Urinary bladder (tissue), 4 donors: ENCODE measurements at places on chromosomes 1 and 21. TPM values are rescaled to one million over a fixed set of nuclear protein-coding genes. Genes with fewer than 3 reads are reported as not detected.

- DNase-seq: no peak
These were observed 11.1 kb downstream of the PTPRC start for GRCh38 chr1:198649968-198650338.

DNA sequence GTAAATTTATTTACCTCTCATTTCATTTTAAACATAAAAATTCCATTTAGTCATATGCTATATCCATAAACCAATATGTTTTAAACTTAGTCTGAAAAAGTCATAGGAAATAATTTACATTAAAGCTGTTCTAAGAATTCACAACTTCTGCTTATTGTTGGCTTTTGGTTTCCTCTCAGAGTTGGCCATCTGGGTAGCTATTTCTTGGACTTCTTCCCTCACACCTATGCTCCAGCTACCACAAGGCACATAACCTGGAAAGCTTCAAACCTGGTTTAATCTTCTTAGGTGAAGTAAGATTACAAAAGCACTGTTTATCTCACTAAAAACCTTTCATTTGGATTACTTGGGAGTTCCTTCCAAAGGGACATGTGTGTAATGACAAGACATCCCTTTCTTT is 29.8 kb downstream of the RBM11 start:
- DNase-seq: no peak

- no peak for DNase-seq
These were observed 17.0 kb downstream of the GPBP1L1 start for GRCh38 chr1:45669379-45669778.

- DNase-seq: no peak
These were observed 234.6 kb upstream of the KAZN start for GRCh38 chr1:14363707-14364413.

DNA sequence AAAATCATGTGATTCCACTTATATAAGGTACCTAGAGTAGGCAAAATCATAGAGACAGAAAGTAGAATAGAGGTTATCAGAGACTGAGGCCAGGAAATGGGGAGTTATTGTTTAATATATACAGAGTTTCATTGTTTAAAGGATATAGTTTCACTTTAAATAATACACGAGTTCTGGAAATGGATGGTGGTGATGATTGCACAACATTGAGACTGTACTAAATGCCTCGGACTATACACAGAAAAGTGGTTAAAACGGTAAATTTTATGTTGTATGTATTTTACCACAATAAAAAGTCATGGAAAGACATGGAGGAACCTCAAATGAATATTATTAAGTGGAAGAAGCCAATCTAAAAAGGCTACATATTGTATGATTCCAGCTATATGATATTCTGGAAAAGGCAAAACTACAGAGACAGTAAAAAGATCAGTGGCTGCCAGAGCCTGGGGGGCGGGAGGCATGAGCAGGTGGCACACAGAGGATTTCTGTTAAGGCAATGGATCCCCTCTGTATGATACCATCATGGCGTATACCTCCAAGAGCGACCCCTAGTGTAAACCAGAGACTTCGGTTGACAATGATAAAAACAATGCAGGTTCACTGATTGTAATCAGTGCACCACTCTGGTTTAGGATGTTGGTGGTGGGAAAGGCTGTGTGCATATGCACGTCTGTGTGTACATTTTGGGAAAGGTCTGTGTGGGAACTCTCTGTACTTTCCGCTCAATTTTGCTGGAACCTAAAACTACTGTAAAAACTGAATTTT is 7.5 kb downstream of the C1orf198 start:
- no peak for DNase-seq

DNA sequence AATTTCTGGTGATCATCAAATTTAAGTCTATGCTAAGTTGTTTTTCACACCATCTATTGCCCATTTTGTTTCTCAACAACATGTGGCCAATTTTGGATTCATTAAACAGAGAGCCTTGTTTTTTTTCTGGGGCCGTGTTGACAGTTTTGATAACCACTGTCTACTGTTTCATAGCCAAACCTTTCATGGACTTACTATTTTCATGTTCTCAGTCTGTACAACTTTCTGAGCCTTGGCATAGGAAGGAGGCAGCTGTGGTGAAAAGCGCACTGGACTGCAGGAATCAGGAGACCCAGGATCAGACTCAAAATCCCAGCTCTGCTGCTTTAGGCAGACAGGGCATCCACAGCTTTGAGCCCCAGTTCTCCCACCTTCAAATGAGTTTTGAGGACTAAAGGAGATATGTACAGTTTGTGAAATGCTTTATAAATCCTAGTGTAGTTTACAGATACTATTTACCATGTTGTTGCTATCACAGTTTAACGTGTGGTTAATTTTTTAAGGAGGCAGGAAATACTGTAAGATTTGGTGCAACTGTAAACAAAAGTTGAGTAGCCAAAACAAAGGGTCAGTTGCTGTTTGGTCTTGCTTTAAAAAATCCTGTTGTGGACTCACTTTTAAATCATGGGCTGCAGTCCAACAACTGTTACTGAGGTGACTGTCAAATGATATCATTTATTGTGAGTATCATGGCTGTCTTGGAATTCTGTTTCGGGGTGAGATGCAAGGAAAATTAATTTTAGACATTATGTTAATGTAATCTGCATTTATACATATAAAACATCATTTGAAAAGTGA is 2.9 kb downstream of the MACO1 start:
- no peak for DNase-seq

DNA sequence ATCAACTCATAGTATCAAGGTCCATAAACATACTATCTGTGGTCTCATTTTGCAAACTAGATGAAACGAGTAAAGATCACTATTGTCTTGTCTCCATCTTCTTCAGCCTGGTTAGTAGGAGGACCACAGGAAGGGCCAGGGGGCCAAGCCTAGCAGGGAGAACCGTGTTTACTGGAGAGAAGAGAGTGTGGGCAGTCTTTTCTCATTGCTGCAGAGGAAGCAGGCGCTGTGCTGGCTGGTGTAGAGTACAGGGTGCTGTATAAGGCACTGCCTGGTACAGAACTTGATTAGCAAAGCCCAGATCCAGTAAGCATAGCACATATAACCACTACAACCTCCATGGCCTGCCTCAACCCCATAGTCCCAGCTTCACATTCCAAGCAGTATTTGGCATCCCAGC is 10.0 kb upstream of the B4GALT3 start:
- DNase-seq: no peak

- DNase-seq: no peak
These were observed 50.1 kb downstream of the TIAM1 start for GRCh38 chr21:31293986-31294385.

GRCh38 chr1:172777767-172778166 is 118.9 kb downstream of the FASLG start:
- DNase-seq: no peak

DNA sequence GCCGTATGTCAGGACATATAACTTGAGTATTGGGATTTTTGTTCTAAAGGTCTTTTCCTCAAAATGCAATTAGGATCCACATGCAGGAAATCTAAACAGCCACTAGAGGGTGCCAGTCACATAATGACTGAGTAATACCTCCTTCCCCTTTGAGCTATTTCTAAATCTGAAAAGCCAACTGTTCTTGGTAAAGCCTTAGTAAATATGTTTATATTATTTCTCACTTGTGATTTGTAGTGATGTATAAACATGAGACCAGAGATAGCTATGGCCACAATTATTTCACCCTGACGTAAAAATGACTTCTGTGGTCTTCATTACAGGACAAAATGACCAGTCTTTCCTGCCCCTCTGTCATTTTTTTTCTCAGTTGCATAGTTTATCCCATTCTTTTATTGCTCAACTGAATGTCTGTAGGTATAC is 41.0 kb upstream of the DR1 start:
- no peak for DNase-seq

DNA sequence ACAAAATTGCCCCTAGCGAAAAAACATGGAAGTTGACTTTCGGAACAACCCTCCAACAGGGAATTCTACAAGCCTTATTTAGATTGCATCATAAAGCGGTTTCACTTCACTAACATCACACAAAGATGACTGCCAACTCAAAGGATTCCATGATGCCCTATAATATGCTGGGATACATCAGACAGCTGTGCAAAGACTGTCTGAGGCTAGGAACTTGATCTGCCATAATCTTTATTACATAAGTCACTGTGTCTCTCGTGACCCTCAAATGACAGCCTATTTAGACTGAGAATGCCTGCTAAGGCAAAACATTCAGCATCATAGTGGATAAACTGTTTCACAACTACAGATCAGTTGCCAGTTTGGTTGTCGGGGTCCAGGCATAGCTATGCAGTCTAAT is 23.8 kb downstream of the FH start:
- no peak for DNase-seq

- no peak for DNase-seq
These were observed 40.2 kb upstream of the CYP4X1 start for GRCh38 chr1:46983166-46983829.

GRCh38 chr1:43975249-43975961 is 645 bp downstream of the ATP6V0B start:
- DNase-seq: no peak

DNA sequence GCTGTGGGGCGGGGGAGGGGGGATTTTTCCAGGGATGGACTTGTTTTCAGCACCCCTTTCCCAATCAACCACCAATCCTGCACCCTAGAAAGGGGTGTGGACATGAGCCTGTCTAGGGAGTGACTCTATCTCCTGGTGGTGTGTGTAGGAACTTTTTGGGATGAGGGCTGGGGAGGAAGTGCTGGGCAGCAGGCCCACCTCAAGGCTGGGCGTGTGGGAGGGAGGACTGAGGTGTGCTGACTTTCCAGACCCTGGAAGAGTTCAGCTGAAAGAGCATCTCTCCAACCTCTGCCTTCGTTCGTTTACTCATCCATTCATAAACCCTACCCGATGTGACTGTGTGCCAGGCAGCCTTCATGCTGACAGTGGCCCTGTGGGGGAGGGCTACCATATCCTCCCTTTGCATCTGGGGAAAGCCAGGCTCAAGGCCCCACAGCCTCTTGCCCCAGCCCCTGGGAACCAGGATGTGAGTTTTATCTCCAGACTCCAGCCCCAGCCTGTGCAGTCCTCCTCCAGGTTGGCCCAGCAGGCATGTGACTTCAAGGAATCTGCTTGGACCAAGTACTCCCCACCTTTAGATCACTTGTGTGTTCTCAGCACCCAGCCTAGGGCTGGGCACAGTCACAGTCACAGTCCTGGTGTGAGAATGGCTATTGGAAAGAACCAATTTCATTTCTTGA is 6.7 kb downstream of the KNCN start:
- no peak for DNase-seq

- no peak for DNase-seq
These were observed 479.3 kb upstream of the RUNX1 start for GRCh38 chr21:35528116-35529042.

DNA sequence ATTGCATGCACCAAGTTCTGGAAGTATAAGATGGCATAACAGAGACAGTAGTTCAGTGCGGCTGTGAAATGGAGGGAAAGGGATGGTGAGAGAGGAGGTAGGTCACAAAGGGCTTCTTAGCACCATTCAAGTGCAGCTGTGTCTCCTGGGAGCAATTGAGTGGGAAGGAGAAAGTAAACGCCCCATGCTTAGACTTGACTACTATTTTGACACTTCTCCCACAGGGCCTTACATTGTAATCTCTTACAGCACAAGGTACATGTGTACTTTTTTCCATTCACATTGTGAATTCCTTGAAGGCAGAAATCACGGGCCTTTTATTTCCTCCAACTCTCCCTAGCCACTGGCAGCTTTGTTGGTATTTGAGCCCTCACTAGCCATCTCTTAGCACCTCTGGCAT is 239.6 kb upstream of the FOXD3 start:
- no peak for DNase-seq

DNA sequence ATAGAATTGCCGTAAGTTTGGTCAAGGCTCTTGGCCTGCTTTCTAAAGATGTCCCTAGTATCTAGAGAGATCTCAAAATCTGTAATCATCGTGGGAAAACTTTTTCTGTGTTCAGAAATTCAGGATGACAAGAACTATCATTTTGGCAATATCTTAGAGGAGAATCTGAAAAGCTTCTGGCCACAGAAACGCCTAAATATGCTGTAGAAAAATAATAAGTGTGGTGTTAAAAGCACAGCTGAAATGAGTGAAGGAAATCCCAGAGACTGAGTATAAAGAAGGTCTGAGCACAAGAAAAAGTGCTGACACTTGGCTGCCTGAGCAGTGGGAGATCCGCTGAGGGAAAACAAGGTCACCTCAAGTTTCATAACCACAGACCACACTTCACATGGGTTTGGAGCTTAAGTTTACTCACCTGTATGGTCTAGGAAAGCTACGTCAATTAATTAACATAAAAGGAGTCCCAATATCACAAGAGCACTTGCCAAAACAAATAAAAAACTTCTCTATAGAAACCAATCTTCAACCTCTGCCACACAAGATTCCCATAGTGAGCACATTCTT is 235.2 kb upstream of the IRF2BP2 start:
- no peak for DNase-seq

GRCh38 chr21:37372951-37373350 is 6.4 kb downstream of the DYRK1A start:
- no peak for DNase-seq

DNA sequence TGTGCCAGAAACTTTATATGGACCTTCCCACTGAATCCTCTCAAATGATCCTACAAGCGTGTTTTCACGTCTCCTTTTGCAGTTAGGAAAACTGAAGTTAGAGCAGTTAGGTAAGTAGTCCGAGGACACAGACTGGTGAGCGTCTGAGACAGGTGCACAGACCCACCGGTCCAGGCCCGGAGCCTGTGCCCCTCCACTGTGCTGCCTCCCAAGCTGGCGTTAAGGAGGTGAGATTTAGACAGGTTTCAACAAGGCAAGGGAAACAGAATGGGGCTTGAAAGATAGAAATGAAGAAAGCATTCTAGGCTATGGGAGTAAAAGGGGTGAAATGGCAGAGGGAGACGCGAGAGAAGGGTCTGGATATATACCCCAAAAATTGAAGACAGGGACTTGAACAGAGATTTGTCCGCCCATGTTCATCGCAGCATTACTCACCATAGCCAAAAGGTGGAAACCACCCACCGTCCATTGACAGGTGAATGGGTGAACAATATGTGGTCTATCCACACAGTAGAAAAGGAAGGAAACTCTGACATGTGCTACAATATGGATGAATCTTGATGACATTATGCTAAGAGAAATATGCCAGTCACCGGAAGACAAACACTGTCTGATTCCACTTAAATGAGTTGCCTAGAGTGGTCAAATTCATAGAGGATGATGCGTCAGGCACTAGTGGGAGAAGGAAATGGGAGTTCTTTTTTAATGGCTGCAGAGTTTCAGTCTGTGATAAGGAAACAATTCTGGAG is 15.7 kb upstream of the PKP1 start:
- no peak for DNase-seq

DNA sequence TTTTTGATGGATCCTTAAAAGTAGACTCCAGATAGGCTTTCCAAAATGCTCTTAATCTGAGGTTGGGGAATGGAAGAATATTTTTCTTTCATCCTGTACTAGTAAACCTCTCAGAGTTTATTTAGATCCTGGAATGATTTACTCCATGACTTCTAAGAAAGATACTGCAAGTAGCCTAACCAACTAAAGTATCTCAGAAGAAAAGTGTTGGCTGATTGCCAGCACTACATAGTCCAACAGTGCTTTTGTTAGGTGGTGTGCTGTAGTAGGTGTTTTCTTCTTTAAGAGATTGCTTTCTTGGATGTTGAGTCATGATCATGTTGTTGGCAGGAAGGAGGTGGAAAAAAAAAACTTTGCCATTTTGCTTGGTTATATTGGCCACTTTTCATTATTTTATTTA is 119.8 kb downstream of the OSBPL9 start:
- DNase-seq: no peak

NGF gene
- total RNA-seq: 5.8 TPM

CELA2A gene
- not detected for total RNA-seq

SIM2 gene
- 0.63 TPM for total RNA-seq

PDZK1IP1 gene
- not detected for total RNA-seq

CHTOP gene
- 53.8 TPM for total RNA-seq

ADCY10 gene
- 0.37 TPM for total RNA-seq

LRRN2 gene
- total RNA-seq: 0.90 TPM

SYCP1 gene
- total RNA-seq: not detected

CDK18 gene
- 3.5 TPM for total RNA-seq
